ENCODE measurements at places on chromosomes 2 and 18.

DNA sequence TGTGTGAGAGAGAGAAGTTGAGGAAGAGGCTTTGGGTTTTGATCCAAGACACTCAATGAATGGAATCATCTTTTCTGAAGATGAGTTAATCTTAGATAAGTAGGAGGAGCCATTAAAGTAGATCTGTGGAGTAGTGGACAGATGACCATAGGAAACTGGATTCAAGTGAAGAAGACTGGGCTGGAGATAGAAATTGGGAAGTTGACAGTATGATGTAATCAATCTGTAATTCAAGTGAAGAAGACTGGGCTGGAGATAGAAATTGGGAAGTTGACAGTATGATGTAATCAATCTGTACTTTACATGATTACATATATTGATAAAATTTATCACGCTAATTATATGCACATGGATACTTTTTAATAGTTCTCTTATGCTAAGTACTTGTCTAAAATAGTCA, 92.8 kb downstream of the PHLPP1 start:
- peak; percentile 29 for DNase-seq

GRCh38 chr2:163778045-163778781, 42.4 kb upstream of the FIGN start:
- no peak for DNase-seq

- DNase-seq = no peak
Observed at GRCh38 chr18:38047820-38048219, 482.2 kb upstream of the CELF4 start.

DNA sequence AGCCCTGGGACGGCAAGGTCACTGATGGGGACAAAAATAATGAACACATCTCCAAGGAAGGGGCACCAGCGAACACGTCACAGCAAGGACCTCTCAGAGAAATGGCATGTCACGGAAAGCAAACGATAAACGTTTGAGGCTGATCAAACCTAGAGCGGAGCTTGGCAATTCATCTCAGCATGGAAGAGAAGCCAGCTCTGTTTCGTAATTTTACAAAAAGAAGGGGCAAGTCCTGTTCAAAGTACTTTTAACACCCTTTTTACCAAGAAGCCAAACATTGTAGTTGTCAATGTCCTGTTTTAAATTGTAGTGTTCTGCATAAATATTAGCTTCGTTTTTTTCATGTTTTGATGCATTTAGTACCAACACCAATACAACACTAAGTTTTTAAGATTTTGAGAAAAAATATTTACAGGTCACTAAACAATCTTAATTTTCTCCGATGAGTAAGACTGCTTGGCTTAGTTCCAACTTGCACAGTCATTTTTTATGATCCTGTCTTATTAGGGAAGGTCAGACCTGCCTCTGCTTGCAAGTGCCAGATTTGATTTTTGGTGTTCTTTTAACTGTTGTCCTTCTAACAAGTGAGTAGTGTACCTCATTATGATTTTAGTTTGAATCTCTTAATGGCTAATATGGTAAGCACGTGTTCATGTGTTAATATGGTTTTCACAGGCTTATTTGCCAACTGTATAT, 818.5 kb upstream of the SALL3 start:
- no peak for DNase-seq

DNA sequence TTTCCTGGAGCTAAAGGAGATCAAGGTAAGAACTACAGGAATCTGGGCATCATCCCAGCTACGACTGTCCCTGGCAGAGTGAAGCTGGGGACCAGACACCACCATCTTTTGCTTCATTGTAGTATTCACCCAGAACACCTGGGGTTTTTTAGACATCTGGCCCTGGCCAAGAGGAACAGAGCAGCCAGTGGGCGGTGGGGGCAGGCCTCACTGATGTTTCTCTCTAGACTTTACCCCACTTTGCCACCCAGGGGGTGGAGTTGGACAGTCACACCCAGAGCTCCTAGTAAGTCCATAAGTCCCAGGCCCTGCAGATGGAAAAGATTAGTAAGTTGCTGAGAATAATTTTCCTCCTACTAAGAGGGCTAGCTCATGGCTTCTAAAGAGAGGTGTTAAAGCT, 39.6 kb downstream of the MARCO start:
- peak; percentile 42 for DNase-seq

GRCh38 chr2:185255566-185255965, 483.0 kb upstream of the FSIP2 start:
- no peak for DNase-seq

- no peak for DNase-seq
Observed at GRCh38 chr2:111164078-111164477, 43.4 kb downstream of the BCL2L11 start.

- DNase-seq = no peak
Observed at GRCh38 chr2:71043531-71044407, 24.7 kb upstream of the NAGK start.

- no peak for DNase-seq
Observed at GRCh38 chr2:43139501-43139900, 86.9 kb downstream of the ZFP36L2 start.

GRCh38 chr2:178199334-178199733, 5.0 kb downstream of the OSBPL6 start:
- DNase-seq = no peak

DNA sequence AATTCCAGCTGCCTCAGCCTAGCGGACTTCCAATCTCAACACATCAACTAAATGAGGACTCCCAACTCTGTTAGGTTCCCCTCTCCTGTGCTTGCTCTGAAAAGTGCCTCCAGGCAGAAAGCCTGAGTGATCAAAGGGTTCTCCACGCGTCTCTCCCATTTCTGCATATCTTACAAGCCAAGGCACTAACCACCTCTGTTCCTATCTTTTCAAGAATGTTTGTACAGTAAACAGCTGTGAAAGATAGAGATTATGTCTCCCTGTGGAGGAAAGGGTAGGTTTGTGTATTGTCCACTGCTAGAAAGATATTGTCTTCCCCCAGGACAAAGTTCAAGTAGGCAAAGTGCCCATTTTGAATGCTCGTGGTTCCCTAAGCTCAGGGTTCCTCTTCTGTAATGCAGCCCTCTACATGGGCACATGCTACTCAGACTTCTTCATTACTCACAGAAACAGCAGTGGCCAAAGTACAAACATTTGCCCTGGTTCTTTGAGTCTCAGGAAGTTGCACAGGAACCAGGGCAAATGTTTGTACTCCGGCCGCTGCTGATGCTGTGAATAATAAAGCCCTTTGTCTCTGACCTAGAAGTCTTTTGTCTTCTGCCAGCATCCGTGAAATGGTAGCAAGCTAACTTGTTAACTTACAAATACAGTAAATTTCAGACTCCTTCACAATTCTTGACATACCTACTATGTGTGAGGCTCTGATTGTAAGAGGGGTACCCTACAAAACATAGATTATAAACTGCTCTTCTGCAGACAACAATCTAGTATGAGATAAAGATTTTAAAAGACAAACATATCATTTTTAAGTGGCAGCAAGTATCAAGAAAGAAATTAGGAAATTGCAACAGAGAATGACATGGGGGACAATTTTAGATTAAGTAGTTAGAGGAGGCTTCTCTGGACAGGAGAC, 44.5 kb downstream of the PKDCC start:
- DNase-seq = peak; percentile 92

DNA sequence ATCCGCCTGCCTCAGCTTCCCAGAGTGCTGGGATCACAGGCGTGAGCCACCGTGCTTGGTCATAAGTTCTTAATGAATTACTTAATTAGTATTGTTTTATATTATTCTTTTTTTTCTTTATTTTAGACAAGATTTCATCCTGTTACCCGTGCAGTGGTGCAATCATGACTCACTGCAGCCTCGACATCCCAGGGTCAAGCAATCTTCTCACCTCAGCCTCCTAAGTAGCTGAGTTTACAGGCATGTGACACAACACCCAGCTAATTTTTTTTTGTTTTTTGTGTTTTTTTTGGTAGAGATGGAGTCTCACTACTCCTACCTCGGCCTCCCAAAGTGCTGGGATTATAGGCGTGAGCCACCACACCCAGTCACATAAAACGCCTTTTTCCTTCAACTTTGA, 17.3 kb downstream of the C2orf42 start:
- DNase-seq = no peak

DNA sequence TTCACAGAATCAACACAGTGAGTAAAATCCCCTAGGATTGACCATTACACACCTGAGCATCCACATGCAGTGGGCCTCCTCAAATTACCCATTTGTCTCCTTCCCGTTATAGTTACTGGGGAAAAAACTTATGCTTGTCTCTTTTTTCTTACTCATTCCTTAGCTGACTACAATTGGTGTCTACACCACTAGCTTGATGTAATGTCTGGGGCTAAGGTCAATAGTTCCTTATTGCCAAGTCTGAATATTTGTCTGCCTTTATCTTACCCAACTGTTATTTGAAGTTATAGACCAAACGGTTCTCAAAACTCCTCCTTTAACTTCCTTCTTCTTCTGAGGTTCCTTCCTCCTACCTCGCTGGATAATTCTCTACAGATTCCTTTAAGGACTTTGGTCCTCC, 41.9 kb upstream of the TMEM17 start:
- no peak for DNase-seq

DNA sequence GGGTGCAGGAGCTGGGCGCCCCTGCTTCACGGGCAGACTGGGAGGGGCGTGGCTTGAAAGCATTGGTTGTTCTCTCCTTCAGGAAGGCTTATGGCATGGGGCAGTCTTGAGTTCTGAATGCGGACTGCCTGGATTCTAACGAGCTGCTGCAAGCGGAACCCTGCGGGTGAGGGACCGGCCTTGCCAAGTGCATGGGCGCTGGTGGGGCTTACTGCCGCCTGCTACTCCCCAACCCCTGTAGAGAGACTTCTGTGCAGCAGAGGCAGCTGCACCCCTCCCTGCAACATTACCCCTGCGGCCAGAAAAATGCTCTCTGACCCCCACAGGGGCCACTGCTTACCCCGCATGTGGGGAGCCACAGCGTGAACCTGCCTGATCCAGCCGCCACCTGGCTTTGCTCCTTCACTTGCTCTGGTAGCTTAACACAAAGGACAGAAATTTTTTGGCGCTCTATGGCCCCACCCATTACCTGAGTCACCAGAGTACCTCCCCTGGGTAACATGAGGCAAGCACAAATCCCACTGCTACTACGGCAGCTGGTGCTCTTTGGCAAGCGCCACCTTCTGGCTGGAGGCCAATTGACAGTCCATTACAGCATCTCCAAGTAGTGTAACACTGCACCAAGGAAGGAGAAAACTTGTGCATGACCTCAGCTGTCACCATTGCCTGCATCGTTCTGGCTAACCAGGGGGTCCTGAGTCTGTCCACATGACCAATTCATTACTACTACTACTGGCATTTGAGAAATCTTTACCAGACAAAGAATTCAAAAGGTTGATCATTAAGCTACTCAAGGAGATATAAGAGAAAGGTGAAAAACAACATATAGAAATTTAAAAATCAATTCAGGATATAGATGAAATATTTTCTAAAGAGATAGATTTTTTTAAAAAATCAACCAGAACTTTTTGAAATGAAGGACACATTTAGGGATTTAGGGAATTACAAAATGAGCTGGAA, 35.4 kb downstream of the MYL12B start:
- DNase-seq = peak; percentile 93

GRCh38 chr2:144516411-144516980, 3.4 kb downstream of the ZEB2 start:
- peak; percentile 70 for DNase-seq

GRCh38 chr2:240568678-240569522, 616 bp downstream of the RNPEPL1 start:
- peak; percentile 83 for DNase-seq

- no peak for DNase-seq
Observed at GRCh38 chr2:96594282-96594681, 43.8 kb downstream of the KANSL3 start.

DNA sequence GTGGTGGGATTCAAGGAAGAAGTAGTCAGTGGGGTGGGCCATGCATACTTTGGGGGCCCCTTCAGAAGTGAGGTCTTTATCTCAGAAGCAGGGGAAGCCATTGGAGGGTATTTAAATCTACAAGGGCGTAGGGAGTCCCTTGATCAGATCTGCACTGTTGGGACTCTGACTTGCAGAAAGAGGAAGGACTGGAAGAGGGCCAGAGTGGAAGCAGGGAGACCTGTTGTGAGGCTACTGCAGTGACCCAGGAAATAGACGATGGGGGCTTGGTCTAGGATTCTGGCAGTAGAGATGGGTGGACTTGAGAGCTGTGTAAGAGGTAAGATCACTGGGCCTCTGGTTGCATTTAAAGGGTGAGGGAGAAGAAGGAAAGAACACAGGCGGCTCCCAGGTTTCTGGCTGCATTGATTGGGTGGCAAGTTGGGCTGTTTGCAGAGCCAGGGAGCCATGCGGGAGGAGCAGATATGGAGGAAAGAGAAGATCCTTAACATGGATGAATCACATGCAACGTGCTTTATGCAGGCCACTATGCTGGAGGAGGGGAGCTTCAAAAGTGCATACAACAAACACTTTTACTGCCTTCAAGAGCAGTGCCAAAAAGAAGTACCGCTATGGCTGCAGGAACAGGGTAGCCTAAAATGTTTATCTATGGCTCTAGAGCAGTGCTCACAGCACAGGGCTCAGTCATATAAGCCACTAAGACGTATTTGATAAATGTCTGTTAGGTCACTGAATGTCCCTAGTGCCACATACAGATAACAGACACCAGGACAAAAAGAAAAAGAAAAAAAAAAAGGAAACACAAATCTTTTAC, 2.3 kb downstream of the SFXN5 start:
- peak; percentile 42 for DNase-seq

DNA sequence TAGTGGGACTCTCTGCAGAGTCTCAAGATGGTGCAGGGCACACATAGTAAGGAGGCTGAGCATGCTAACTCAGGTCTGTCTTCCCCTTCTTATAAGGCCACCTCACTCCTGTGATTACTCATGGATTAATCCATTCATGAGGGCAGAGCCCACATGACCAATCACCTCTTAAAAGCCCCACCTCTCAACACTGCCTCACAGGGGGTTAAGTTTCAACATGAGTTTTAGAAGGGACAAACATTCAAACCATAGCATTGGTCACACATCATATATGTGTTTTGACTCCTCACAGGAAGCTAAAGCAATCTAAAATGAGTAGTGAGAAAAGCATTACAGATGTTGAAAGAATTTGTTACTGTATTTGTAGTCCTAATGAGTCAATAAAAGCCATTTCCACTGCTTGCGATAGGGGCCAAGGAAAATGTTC, 57.5 kb downstream of the DTNA start:
- DNase-seq = no peak

DNA sequence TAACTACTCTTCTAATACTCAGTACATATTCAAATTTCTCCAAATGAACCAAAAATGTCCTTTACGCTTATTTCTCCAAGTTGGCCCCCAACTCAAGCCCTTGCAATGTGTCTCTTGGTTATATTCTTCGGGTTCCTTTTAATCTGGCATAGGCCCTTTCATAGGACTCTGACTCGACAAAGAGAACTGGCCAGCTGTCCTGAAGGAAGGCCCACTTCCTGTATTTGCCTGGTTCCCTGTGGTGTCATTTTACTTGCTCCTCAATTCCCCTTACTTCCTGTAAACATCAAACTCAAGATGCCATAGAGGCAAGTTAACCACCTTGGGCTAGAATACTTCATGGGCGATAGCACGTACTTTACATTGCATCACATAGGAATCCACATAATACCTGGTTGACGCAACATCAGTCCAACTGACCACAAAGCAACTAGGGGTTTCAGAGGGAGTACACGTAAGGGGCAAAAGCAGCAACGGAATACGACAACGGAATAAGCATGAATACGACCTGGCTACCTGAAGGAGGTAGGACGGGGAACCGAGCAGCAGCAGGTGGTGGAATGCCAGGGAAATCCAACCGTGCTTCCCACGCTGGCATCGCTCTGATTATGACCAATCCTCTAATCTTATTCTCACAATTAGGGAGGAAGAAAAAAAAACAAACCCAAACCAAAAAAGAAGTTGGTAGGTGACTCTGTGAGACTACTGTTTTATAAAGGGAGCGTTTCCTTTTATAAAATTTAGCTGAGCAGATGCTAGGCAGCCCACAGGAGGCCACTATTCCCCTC, 823 bp upstream of the GORASP2 start:
- peak; percentile 56 for DNase-seq
